ENCODE measurements at places on chromosomes 12 and 14. TPM values are rescaled to one million over a fixed set of nuclear protein-coding genes. Genes with fewer than 3 reads are reported as not detected.

GRCh38 chr12:131929581-131930456 lies 743 bp downstream of the PUS1 start:
- peaks cover 31% of the 10 kb centered on the region for H3K36me3 ChIP-seq
- peak overlapping the region; percentile 98 for H3K4me3 ChIP-seq
- H3K27me3 ChIP-seq, result no peaks in the 10 kb centered on the region
- H3K4me1 ChIP-seq, result peaks cover 26% of the 10 kb centered on the region
- DNase-seq, result peak; percentile 58

- no peaks in the 10 kb centered on the region for H3K27me3 ChIP-seq
- DNase-seq, result no peak
- H3K4me1 ChIP-seq, result no peaks in the 10 kb centered on the region
- no peak overlapping the region for H3K4me3 ChIP-seq
- no peaks in the 10 kb centered on the region for H3K36me3 ChIP-seq
Observed at GRCh38 chr12:43347026-43347425, 205.0 kb downstream of the ADAMTS20 start.

The GPR84 gene
- total RNA-seq, result 0.57 TPM

DNA sequence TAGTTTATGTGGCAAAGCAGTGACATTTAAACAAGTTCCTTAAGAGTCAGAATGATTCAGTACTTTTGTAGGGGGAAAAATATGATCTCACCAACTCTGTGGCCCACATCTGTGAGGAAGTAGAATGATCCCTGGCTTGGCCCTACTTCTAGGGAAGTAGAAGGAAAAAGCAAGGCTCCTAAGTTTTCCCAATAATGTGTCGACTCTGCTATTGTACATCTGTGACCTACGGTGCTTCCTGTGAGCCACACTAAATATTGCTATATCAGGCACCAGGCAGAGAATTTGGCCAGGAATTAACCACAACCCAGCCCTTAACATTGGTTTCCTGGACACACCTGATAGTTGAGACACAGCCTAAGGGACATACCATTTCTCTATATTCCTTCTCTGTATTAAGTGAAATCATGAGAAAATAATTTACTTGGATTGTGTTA lies 9.3 kb upstream of the NID2 start:
- no peak overlapping the region for H3K4me3 ChIP-seq
- H3K36me3 ChIP-seq, result no peaks in the 10 kb centered on the region
- H3K27ac ChIP-seq, result no peak overlapping the region
- H3K27me3 ChIP-seq, result peaks cover 40% of the 10 kb centered on the region
- H3K4me1 ChIP-seq, result no peaks in the 10 kb centered on the region

DNA sequence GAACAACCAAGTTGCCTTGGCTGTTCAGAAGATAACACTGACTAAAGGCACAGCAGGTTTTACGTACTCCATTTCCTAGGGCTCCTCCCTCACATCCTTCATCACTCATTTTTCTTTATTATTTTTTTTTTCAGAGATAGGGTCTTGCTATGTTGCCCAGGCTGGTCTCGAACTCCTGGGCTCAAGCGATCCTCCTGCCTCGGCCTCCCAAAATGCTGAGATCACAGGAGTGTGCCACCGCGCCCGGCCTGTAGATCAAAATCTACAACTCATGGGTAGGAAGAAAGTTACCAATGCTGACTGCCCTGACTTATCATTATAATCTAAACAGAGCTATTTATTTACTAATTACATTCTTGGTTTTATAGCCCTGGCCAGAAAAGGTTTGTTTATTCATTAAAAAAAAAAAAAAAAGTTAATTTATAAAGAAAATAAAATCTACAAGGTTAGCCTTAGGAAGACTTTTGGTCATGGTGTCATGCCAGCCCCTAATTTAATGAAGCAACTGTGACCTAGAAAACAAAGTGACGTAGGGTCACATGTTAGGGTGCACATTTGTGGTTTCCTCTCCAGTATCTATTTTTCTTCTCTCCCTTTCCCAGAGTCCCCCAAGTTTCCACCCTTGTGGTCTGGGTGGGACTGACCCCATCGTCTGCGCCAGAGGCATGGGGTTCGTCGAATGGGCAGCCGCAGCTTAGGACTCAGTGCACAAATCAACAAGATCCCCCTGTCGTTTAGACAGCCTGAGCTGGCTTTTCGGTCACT lies 19.0 kb upstream of the FOXN3 start:
- H3K4me3 ChIP-seq, result no peak overlapping the region
- no peak for DNase-seq
- H3K27ac ChIP-seq, result no peak overlapping the region
- peaks cover 29% of the 10 kb centered on the region for H3K4me1 ChIP-seq
- H3K36me3 ChIP-seq, result peaks cover 9% of the 10 kb centered on the region

DNA sequence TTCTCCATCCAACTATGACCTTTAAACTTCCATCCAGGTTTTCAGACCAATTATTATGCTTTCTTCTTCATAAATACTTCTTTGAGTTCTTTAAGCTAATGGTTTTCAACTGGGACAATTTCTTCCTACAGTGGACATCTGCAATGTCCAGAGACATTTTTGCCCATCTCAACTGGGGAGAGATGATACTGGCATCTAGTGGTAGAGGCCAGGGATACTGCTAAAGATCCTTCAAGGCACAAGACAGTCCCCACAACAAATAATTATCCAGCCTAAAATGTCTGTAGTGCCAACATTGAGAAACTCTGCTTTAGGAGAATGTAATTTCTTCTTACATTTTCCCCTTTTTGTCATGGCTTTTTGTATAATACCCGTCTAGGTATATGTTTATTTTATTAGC lies 10.6 kb downstream of the TRHDE start:
- H3K36me3 ChIP-seq, result no peaks in the 10 kb centered on the region
- H3K4me3 ChIP-seq, result no peak overlapping the region
- H3K27ac ChIP-seq, result no peak overlapping the region
- DNase-seq, result no peak
- H3K27me3 ChIP-seq, result no peaks in the 10 kb centered on the region
- no peaks in the 10 kb centered on the region for H3K4me1 ChIP-seq

DNA sequence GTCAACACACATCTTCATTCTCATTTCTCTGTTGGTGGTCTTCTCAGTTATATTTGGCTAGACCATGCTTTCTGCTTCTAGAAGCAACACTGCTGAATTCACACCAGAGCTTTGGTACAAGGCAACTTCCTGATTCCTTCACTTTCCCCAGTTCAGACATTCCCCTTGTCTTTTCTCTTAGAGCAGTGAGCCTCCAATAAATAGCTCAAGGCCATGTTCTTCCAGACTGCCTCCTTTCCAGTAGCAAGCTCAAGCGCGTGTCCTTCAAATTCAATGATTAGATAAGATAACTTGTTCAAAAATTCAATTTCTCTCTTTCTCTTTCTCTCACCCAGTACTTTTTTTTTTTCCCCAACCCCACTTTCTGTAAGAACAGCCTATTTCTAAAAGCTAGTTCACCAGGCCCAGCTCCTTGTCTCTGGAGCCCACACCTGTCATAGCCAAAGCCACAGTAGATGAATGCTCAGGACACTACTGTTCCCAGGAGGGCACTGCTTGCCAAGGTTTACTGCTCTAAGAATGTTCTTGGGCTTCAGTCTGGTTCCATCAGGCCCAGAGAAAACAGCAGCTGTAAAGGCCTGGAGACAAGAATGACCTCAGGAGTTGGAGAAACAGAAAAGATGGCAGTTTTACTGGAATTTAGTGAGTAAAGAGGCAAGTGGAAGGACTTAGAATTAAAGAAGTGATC lies 17.7 kb downstream of the TBK1 start:
- peaks cover 59% of the 10 kb centered on the region for H3K36me3 ChIP-seq
- H3K4me3 ChIP-seq, result no peak overlapping the region
- H3K27ac ChIP-seq, result peak overlapping the region; percentile 31
- no peak for DNase-seq

- H3K27ac ChIP-seq, result no peak overlapping the region
- peaks cover 2% of the 10 kb centered on the region for H3K4me1 ChIP-seq
- no peak for DNase-seq
- H3K4me3 ChIP-seq, result no peak overlapping the region
- H3K27me3 ChIP-seq, result peaks cover 3% of the 10 kb centered on the region
Observed at GRCh38 chr12:116647813-116648212, 88.6 kb downstream of the MAP1LC3B2 start.

DNA sequence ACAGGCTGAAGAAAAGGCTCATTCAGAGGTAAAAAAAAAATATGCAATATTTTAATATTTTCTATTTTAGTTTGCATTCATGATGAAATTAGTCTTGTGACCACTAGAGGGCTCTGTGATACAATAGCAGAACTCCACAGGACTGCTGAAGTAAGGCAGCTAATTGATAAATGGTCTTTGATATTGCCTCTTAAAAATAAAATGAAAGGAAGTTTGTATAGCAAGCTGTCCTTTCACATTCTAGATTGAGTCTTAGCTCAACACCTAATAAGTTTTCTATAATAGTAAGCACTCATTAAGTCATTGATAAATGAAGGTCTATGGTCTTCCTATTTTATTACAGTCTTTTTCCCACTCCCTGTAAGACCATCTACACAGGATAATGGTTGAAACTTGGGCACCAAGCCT lies 315.7 kb downstream of the NAV3 start:
- no peak overlapping the region for H3K27ac ChIP-seq
- no peaks in the 10 kb centered on the region for H3K4me1 ChIP-seq
- H3K4me3 ChIP-seq, result no peak overlapping the region
- H3K27me3 ChIP-seq, result no peaks in the 10 kb centered on the region

The TMEM119 gene
- total RNA-seq, result not detected

GRCh38 chr12:100672075-100672592 lies 98.7 kb downstream of the GAS2L3 start:
- H3K27me3 ChIP-seq, result no peaks in the 10 kb centered on the region
- peak; percentile 42 for DNase-seq
- H3K4me1 ChIP-seq, result no peaks in the 10 kb centered on the region

- no peak overlapping the region for H3K4me3 ChIP-seq
- peaks cover 14% of the 10 kb centered on the region for H3K27me3 ChIP-seq
- no peak overlapping the region for H3K27ac ChIP-seq
- H3K4me1 ChIP-seq, result peaks cover 3% of the 10 kb centered on the region
- peak; percentile 28 for DNase-seq
Observed at GRCh38 chr12:128969480-128970055, 116.3 kb downstream of the GLT1D1 start.

The KRT72 gene
- 0.40 TPM for total RNA-seq

The HHIPL1 gene
- total RNA-seq, result not detected

DNA sequence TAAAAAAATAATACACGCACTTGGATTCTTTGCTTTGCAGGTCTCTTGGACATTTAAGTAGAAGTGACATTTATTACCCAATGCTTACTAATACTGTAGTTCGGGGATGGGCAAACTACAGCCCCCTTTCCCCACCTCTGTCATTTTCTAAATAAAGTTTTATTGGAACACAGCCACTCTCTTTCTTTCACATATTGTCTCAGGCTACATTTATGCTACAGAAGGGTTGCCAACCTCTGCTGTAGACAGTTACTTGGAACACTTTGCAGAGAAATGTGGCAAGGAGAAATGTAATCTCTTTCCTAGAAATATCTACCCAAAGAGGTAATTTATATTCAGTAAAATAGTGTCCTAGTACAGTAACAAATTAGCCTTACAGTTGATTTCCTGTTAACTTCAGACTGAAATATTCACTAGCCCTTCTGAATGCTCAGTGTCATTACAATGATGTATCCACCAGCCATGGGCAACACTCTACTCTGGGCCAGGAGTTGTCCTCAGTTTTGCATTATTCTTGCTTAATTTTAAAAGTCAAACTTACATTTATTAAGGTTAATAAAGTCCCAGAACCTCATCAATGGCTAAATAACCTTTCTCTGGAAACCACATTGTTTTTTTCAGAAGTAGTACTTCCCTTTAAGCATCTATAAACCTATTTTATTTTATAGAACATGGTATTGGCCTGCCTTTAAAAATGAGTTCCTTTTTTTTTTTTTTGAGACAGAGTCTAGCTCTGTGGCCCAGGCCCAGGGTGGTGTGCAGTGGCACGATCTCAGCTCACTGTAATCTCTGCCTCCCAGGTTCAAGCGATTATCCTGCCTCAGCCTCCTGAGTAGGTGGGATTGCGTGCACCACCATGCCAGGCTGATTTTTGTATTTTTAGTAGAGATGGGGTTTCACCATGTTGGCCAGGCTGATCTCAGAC lies 269.6 kb upstream of the AMIGO2 start:
- DNase-seq, result no peak
- peak overlapping the region; percentile 95 for H3K27ac ChIP-seq
- peak overlapping the region; percentile 49 for H3K4me3 ChIP-seq
- no peaks in the 10 kb centered on the region for H3K27me3 ChIP-seq
- peaks cover 57% of the 10 kb centered on the region for H3K4me1 ChIP-seq

GRCh38 chr14:87971010-87971409 lies 22.0 kb downstream of the GALC start:
- DNase-seq, result no peak
- H3K27ac ChIP-seq, result no peak overlapping the region

DNA sequence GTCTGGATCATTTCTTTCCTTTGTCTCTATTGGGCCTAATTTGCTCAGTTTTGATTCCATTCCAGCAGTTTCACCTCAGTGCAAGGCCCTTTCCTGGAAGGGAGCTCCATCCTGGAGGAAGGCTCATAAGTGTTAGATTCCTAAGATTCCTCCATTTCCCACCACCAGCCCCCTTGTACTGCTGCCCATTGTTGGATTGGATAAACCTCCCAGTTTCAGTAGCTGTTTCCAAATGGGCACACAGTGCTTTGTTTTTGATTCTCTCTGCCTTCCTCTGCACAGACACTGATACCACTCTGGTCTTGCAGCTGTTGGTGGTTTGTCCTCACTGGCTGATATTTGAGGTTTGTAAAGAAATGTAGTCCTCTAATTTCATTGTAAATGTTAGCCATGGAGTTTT lies 158.9 kb downstream of the SLC15A5 start:
- no peak overlapping the region for H3K27ac ChIP-seq
- DNase-seq, result no peak
- H3K4me1 ChIP-seq, result no peaks in the 10 kb centered on the region
- no peaks in the 10 kb centered on the region for H3K27me3 ChIP-seq
- H3K36me3 ChIP-seq, result no peaks in the 10 kb centered on the region
- H3K4me3 ChIP-seq, result no peak overlapping the region

DNA sequence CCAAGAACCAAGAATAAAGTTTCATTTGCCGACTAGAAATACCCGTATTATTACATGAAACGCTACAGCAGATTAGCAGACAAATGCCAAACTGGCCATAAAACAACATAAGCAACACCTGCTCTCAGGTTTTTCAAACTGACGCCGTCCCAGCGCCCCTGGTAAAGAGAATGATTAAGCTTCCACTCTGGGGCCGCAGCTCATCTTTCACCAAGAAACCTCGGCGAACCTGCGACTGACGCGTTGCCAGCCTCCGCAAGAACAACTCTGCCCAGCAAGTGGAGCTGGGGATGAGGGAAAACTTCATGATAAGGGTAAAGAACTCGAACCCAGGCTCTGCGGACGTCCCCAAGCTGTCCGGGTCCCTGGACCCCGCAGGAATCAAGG lies 530 bp downstream of the ARL1 start:
- DNase-seq, result peak; percentile 46
- no peaks in the 10 kb centered on the region for H3K27me3 ChIP-seq
- peak overlapping the region; percentile 96 for H3K27ac ChIP-seq
- H3K36me3 ChIP-seq, result no peaks in the 10 kb centered on the region
- peak overlapping the region; percentile 99 for H3K4me3 ChIP-seq

- peaks cover 40% of the 10 kb centered on the region for H3K4me1 ChIP-seq
- H3K27ac ChIP-seq, result no peak overlapping the region
- H3K36me3 ChIP-seq, result peaks cover 34% of the 10 kb centered on the region
- no peak overlapping the region for H3K4me3 ChIP-seq
- H3K27me3 ChIP-seq, result no peaks in the 10 kb centered on the region
Observed at GRCh38 chr12:96244826-96245225, 50.7 kb downstream of the ELK3 start.

- DNase-seq, result no peak
- H3K36me3 ChIP-seq, result peaks cover 88% of the 10 kb centered on the region
- no peaks in the 10 kb centered on the region for H3K27me3 ChIP-seq
- H3K4me1 ChIP-seq, result peaks cover 3% of the 10 kb centered on the region
- H3K27ac ChIP-seq, result no peak overlapping the region
Observed at GRCh38 chr12:102106905-102107304, 13.0 kb downstream of the NUP37 start.

The IL22 gene
- not detected for total RNA-seq

The ACOT6 gene
- not detected for total RNA-seq
